ENCODE measurements at places on chromosomes 5 and 9. TPM values are rescaled to one million over a fixed set of nuclear protein-coding genes. Genes with fewer than 3 reads are reported as not detected.

GRCh38 chr9:33782395-33783152 lies 12.8 kb upstream of the PRSS3 start:
- no peak for DNase-seq

- DNase-seq, result no peak
Observed at GRCh38 chr9:128145536-128145935, 3.7 kb upstream of the LCN2 start.

GRCh38 chr5:127590156-127590722 lies 58.6 kb upstream of the CTXN3 start:
- DNase-seq, result no peak

GRCh38 chr5:96196890-96197289 lies 235.2 kb upstream of the ELL2 start:
- DNase-seq, result no peak

DNA sequence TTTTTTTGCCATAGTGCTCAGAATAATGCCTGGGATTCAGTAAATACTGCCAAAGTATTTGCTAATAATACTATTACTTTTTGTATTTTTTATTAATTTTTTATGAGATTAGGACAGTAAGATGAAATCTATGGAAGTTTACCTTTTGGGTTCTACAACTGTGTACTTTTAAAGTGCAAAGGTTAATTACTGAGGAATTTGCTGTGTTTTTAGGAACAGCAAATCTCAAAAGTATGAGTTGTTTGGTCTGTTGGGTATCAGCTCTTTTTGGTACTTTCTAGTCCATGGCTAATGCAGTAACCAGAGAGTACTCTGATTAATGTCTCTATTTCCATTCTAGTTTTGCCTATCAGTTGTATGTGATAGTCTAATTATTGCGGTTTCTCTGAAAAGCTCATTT lies 5.1 kb downstream of the HSPA4 start:
- DNase-seq, result no peak

GRCh38 chr5:151079838-151080612 lies 809 bp downstream of the TNIP1 start:
- no peak for DNase-seq

The CDKN2A gene
- total RNA-seq, result not detected

The STC2 gene
- 2.6 TPM for total RNA-seq

The TXNDC8 gene
- not detected for total RNA-seq

The PCDHA12 gene
- 5.5 TPM for total RNA-seq

All from neural crest cell (in vitro differentiated cells).